Ascending aorta (tissue), 2 donors: ENCODE measurements at places on chromosomes 13 and 19.

GRCh38 chr13:91930687-91931086 lies 532.3 kb downstream of the GPC5 start:
- DNase-seq, result no peak

- no peak for DNase-seq
These were observed 206.2 kb downstream of the POSTN start for GRCh38 chr13:37392389-37392788.

DNA sequence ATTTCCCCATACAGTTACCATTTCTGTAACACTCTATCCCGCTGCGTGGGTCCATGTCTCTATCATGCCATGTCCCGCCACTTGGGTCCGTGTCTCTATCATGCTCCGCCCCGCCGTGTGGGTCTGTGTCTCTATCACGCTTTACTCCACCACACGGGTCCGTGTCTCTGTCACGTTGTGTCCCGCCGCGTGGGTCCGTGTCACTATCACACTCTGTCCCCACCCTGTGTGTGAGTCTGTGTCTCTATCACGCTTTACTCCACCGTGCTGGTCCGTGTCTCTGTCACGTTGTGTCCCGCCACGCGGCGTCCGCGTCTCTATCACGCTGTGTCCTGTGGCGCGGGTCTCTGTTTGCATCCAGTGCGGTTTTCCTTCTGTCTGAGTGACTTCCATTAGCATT lies 11.6 kb downstream of the ADPRHL1 start:
- no peak for DNase-seq

- DNase-seq, result no peak
These were observed 3.7 kb upstream of the GP6 start for GRCh38 chr19:55041627-55042343.

DNA sequence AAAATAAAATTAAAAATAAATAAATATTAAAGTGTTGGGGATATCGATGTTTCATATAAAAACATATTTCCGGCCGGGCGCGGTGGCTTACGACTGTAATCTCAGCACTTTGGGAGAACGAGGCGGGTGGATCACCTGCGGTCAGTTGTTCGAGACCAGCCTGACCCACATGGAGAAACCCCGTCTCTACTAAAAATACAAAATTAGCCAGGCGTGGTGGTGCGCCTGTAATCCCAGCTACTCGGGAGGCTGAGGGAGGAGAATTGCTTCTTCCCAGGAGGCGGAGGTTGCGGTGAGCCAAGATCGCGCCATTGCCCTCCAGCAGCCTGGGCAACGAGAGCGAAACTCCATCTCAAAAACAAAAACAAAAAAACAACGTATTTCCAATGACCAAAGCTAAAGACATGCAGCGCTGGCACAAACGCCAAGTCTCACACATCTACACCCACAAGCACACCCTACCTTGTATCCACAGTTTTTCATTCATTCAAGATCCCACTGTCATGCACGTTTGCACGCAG lies 907 bp downstream of the ZNF569 start:
- no peak for DNase-seq

DNA sequence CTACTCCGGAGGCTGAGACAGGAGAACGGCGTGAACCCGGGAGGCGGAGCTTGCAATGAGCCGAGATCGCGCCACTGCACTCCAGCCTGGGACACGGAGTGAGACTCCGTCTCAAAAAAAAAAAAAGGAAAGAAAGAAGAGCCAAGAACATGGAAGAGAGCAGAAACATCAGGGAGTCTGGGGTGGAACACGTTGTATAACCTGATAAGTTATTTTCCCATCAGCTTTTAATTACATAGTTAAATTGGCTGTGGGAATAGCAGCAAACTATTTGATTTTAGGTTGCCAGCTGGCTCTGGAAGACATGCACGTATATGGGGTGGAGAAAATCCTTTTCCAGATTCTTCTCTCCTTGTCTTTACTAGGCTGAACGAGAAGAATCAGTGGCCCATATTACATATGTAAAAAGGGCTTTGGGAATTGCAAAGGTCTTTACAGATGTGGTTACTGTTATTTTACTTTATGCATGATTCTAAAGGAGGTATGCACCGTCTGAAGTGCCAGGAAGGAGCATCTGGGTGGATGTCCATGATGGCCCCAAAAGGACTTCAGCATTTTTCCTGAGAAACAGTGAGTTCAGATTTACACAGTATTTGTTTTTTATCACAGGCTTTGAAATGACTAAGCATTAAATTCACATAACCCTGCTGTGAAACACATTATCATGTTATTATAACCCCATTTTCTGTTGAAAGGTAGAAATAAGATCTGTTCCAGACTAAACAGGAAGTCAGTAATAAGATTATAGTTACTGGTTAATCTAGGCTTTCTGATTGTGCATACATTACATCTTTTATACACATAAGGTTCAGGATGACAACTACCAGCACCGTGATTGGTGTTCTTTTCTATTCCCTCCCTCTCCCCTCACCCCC lies 4.6 kb upstream of the NAA16 start:
- no peak for DNase-seq
